ENCODE measurements at places on chromosomes 16 and 17. TPM values are rescaled to one million over a fixed set of nuclear protein-coding genes. Genes with fewer than 3 reads are reported as not detected.

NOTUM gene
- total RNA-seq: 0.32 TPM

NXPH3 gene
- 0.37 TPM for total RNA-seq

NOG gene
- 1.4 TPM for total RNA-seq

SPN gene
- not detected for total RNA-seq

AHSP gene
- not detected for total RNA-seq

FSCN2 gene
- total RNA-seq: 1.1 TPM

TPSG1 gene
- not detected for total RNA-seq

NGFR gene
- 0.69 TPM for total RNA-seq

ST6GALNAC2 gene
- total RNA-seq: 0.32 TPM

TUBB3 gene
- total RNA-seq: 167 TPM

CDRT15 gene
- total RNA-seq: not detected

MARVELD3 gene
- 0.20 TPM for total RNA-seq

SLC43A2 gene
- 8.0 TPM for total RNA-seq

CA7 gene
- total RNA-seq: not detected

WNT9B gene
- not detected for total RNA-seq

SLC5A11 gene
- 0.40 TPM for total RNA-seq

ABCA10 gene
- 0.13 TPM for total RNA-seq

GPATCH8 gene
- 22.4 TPM for total RNA-seq

SSTR5 gene
- total RNA-seq: 0.25 TPM

C16orf74 gene
- 17.1 TPM for total RNA-seq

NTN3 gene
- total RNA-seq: 0.05 TPM

RNF222 gene
- total RNA-seq: not detected

GLIS2 gene
- total RNA-seq: 32.1 TPM

BRIP1 gene
- 4.6 TPM for total RNA-seq

IGFALS gene
- not detected for total RNA-seq

SEZ6L2 gene
- 20.5 TPM for total RNA-seq

TIMP2 gene
- total RNA-seq: 167 TPM

PRR35 gene
- total RNA-seq: 0.13 TPM

CARD14 gene
- 0.15 TPM for total RNA-seq

HP gene
- total RNA-seq: not detected

APOBR gene
- 0.06 TPM for total RNA-seq

SLC13A2 gene
- 0.10 TPM for total RNA-seq

ORMDL3 gene
- total RNA-seq: 33.9 TPM

CCL1 gene
- not detected for total RNA-seq

SLC26A11 gene
- 16.3 TPM for total RNA-seq

GAST gene
- not detected for total RNA-seq

PIPOX gene
- total RNA-seq: 0.21 TPM

CLEC19A gene
- total RNA-seq: 0.08 TPM

IFI35 gene
- total RNA-seq: 15.7 TPM

MYCBPAP gene
- total RNA-seq: 0.57 TPM

OR4D1 gene
- not detected for total RNA-seq

ZNF469 gene
- 11.1 TPM for total RNA-seq

CACNG3 gene
- total RNA-seq: not detected

MARCHF10 gene
- total RNA-seq: 1.2 TPM

KCNAB3 gene
- total RNA-seq: 2.9 TPM

PKMYT1 gene
- 92.5 TPM for total RNA-seq

KLHL11 gene
- total RNA-seq: 2.5 TPM

PTX4 gene
- total RNA-seq: not detected

HID1 gene
- 9.0 TPM for total RNA-seq

IRF8 gene
- total RNA-seq: 0.49 TPM

TOP2A gene
- 231 TPM for total RNA-seq

DPEP3 gene
- not detected for total RNA-seq

IL17C gene
- total RNA-seq: not detected

MEAK7 gene
- total RNA-seq: 59.6 TPM

NFATC3 gene
- total RNA-seq: 16.3 TPM

PRSS22 gene
- total RNA-seq: 2.0 TPM

QPRT gene
- total RNA-seq: 1.0 TPM

FASN gene
- 131 TPM for total RNA-seq
